ENCODE measurements at places on chromosomes 12 and 14.

GRCh38 chr12:77891518-77892147 is 60.9 kb downstream of the NAV3 start:
- DNase-seq, result no peak

GRCh38 chr12:78316631-78317468 is 486.2 kb downstream of the NAV3 start:
- no peak for DNase-seq

- no peak for DNase-seq
These were observed 96.8 kb upstream of the FRMD6 start for GRCh38 chr14:51554953-51555352.

- DNase-seq, result no peak
These were observed 22.3 kb downstream of the B4GALNT3 start for GRCh38 chr12:482061-482460.

- DNase-seq, result no peak
These were observed 281.6 kb upstream of the E2F7 start for GRCh38 chr12:77347017-77347416.

- DNase-seq, result no peak
These were observed 10.6 kb upstream of the HAL start for GRCh38 chr12:96006727-96007126.

DNA sequence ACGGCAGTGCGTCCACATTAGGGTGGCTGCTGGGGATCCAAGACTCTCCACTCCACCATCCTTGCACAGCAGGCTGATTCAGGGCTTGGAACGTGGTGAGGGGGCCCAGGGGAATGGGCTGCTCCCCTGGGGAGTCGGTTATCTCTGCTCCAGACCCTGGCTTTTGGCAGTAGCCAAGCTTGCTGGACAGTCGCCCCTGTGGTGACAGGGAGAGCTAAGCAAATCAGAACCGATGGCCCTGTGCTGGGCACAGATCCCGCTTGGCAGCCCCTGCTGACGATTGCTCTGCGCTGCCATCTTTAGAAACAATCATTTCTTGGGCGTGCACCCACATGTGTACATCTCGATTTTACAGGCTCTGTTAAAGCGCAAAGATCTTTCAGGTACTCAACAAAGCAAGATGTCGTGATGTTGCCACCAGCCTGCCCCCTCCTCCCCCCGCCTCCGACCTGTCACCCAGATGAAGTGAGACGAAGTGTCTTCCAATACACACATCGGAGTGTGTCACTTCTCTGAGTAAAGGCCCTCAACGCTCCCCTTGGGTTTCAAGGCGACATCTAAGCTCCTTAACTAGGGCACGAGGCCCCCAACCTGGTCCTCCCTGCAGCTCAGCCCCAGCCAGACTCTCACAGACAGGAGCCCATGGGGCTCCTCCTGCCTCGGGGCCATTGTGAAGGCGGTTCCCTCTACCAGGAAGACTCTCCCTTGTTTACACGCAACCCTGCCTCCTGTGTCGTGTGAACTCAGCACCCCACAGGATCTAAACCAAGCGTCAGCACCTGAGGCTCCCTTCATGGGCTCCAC is 55.6 kb downstream of the PITPNM2 start:
- DNase-seq, result no peak

DNA sequence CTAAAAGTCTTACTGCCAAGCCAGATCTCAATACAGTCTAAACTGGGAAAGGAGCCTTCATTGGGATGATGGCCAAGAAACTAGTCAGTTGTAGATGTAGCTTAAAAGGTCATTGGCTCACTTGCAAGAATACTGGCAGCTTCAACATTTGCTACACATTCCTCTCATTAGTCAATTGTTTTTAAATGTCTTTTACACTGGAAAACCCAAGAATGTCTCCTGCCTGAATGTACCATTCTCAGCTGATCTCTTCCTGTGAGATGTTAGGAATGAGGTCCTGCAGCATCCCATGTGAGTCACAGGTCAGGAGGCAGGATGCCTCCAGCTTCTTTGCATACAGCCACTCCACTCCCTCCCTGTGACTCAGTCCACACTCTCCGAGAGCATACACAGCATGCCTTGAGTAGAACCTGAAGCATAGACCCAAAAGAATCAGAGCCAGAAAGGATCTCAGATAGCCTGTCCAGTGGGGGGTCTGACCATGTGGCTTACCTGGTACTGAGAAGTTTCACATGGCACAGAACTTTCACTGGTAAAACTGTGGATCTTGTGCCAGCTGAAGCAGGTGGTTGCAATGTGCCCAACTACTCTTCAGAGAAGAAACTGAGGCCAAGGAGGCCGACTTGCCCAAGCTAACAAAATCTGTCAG is 56.0 kb upstream of the HECTD1 start:
- DNase-seq, result no peak

- DNase-seq, result no peak
These were observed 84.5 kb downstream of the ZFP36L1 start for GRCh38 chr14:68708343-68708742.

- DNase-seq, result no peak
These were observed 388.0 kb downstream of the VRK1 start for GRCh38 chr14:97185186-97185585.

DNA sequence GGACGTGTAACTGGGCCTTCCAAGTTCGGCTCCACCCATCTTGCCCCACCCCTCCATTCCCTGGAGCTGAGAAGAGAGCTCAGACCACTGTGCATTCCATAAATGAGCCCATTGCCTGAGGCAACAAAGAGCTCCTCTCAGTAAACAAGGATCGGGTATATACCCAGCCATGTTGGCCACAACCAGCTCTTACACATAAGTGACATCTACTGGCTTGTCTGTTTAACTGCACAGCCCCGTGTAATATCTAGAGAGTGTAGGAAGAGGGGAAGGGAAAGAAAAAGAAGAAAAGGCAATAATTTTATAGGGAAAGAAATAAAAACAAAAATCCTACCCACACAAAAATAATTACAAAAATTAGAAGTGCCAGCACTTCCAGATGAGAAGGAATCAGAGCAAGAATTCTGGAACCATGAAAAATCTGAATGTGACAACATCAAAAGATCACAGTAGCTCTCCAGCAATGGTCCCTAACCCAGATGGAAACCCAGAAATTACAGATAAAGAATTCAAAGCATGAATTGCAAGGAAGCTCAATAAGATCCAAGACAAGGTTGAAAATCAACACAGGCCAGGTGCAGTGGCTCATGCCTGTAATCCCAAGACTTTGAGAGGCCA is 308.1 kb downstream of the RPAP3 start:
- no peak for DNase-seq

- no peak for DNase-seq
These were observed 70.8 kb downstream of the ZFC3H1 start for GRCh38 chr12:71592841-71593240.

- no peak for DNase-seq
These were observed 176.8 kb downstream of the KIF26A start for GRCh38 chr14:104315169-104315568.

- DNase-seq, result no peak
These were observed 329.6 kb downstream of the TMTC2 start for GRCh38 chr12:83016218-83016835.

DNA sequence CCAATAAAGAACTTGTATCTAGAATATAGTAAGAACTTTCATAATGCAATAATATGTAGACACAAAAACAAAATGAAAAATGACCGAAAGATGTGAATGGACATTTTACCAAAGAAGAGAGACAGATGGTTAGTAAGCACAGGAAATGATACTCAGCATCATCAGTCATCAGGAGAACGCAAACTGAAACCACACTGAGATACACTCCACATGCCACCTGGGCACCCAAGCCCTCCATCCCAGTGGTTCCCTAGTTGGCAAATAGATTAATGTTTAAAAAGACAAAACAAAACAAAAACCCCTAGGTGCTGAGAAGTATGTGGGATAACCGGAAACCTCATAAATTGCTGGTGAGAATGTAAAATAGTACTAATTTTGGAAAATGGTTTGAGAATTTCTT is 26.8 kb upstream of the VPS33A start:
- DNase-seq, result no peak

DNA sequence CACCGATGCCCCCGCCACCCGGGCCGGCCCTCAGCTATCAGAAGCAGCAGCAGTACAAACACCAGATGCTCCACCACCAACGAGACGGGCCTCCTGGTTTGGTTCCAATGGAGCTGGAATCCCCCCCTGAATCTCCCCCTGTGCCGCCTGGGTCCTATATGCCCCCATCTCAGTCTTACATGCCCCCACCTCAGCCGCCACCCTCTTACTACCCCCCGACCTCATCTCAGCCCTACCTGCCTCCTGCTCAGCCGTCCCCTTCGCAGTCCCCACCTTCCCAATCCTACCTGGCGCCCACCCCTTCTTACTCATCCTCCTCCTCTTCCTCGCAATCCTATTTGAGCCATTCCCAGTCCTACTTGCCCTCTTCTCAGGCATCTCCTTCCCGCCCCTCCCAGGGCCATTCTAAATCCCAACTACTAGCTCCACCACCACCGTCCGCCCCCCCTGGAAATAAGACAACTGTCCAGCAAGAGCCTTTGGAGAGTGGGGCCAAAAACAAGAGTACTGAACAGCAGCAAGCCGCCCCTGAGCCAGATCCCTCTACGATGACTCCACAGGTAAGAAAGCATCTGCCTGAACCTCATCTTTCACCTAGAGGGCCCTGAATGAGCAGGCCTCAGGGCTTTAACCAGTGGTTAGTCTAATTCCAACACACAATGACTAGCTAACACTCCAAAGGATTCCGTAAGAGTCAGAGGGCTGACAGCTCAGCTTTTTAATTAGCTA is 851 bp downstream of the YLPM1 start:
- no peak for DNase-seq

GRCh38 chr14:71248194-71248593 is 340.9 kb downstream of the PCNX1 start:
- DNase-seq, result no peak

GRCh38 chr12:51954561-51955361 is 3.3 kb downstream of the ACVR1B start:
- DNase-seq, result no peak

GRCh38 chr12:50085615-50086072 is 502 bp downstream of the SMARCD1 start:
- DNase-seq, result no peak

DNA sequence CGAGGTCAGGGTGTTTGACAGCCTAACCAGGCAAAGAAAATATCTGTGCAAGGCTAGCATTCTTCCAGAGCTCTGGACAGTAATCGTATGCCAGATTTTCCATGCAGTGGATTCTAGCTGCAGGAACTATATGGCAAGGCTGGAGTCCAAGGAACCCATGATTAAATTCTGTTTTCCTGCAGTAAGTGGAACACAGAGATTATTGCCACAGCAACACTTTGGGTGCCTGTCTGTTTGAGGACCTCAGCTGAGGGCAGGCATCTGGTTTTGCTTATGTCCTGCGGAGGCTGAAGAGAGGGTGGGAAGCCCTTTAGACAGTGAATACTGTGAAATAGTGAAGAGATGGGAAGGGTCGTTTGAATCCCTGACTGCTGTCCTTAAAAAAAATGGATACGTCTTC is 104.4 kb downstream of the DAD1 start:
- DNase-seq, result no peak

- no peak for DNase-seq
These were observed 242.3 kb upstream of the PDZRN4 start for GRCh38 chr12:40945772-40946171.

- no peak for DNase-seq
These were observed 55.7 kb downstream of the TRPV4 start for GRCh38 chr12:109777544-109777943.

DNA sequence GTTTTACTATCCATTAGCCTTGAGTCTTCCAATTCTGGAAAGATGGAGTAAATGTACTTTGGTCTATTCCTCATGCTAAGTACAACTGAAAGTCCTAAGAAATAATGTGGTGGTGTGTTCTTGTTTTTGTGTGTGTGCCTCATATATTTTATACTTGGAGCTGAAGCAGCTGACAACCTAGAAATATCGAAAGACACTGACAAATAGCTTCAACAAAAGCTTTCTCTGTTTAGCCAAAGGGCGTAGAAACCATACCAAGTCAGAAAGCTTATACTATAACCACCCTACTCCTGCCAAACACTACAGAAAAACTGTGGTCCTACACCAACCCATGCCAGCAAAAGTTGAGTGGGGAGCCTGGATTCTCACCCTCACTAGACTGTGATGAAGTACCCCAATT is 188.4 kb downstream of the GPHN start:
- DNase-seq, result no peak

DNA sequence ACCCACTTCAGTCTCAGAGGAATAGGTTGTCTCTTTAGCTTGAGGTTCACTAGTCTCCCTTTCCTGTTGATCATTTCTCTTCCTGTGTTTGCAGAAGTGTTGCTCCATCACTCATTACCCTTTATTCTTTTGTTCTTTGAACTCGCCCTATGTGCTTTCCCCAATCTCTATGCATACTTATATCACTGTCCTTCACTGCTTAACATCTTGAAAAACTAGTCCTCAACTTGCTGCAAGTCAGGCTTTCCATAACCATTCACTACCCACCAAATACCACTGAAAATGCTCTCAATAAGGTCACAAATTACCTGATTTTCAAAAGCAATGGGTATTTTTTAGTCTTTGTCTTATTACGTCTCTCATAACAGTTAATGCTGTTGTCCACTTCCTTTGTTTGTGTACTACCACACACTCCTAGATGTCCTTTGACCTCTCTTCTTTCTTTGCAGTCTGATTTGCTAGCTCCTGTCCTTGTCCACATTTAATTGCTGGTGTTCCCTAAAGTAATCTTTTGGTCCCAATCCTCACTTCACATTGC is 80.8 kb downstream of the RIC8B start:
- DNase-seq, result no peak

- DNase-seq, result no peak
These were observed 93.2 kb upstream of the C14orf180 start for GRCh38 chr14:104486222-104486923.

GRCh38 chr14:66359500-66359899 is 126.7 kb upstream of the CCDC196 start:
- no peak for DNase-seq

DNA sequence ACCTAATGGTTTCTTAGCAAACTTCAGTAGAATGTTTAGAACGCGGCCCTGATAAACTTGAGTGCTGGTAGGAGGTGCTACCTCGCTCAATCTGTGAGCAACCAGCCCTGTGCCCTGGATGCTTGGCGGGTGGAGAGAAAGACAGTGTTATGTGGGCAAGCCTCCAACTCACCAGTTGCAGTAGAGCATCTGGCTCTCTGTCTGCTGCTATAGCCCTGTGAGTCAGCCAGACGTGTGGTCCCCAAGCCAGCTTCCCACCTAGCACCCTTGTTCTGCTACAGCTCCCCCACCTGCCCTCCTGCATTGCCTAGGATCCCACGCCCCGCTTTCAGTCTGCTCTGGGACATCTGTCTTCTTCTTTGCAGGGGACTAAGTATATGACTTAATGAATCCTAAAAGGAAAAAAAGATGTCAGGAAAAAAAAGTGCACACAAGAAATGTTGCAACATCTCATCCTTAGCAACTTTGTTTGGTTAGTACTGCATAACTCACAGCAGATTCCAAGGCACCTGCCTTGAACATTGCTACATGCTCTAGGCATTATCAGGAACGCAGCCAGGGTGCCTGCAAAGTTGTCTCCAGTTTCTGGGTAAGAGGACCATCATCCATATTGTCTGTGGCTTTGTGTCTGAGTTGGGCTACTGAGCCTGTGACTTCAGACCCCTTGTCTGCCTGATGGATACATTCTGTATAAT is 13.6 kb downstream of the SNRNP35 start:
- DNase-seq, result no peak

GRCh38 chr14:33629792-33630191 is 321.1 kb downstream of the EGLN3 start:
- DNase-seq, result no peak

- DNase-seq, result no peak
These were observed 7.8 kb downstream of the NIN start for GRCh38 chr14:50823051-50823761.

Measured in stimulated activated CD8-positive, alpha-beta memory T cell treated with anti-CD3 and anti-CD28 coated beads, Interleukin-7, amount 100 ng/mL, for 1 hour (primary cell).